Inflammatory macrophage treated with lipopolysaccharide for 1 hour (primary cell): ENCODE measurements at places on chromosomes 4 and X.

GRCh38 chr4:112532267-112532666 lies 16.3 kb upstream of the NEUROG2 start:
- DNase-seq = no peak

GRCh38 chr4:71304289-71304850 lies 34.5 kb upstream of the SLC4A4 start:
- no peak for DNase-seq

DNA sequence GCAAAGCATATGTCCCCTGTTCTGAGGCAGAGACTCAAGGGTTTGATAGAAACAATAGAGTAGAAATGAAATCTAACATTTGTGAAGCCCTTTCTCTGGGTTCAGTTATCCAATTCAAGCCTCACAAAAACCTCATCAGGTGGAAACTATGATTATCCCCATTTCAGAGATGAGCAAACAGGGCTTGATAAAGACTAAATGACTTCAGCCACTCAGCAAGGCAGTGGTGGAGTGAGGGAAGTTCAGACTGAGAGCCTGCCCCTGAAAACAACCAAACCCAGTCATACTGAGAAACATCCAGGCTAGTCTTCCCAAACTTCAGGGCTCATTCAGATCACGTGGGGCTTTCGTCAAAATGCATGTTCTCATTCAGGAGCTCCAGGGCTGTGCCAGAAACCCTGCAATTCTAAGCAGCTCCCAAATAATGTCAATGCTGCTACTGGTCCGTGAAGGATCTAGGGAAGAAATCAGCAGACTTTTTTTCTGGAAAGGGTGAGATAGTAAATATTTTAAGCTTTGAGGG lies 109.6 kb upstream of the KIT start:
- no peak for DNase-seq

GRCh38 chr4:52573551-52573950 lies 85.5 kb downstream of the USP46 start:
- no peak for DNase-seq

GRCh38 chrX:6667048-6667768 lies 132.3 kb upstream of the VCX3A start:
- no peak for DNase-seq

DNA sequence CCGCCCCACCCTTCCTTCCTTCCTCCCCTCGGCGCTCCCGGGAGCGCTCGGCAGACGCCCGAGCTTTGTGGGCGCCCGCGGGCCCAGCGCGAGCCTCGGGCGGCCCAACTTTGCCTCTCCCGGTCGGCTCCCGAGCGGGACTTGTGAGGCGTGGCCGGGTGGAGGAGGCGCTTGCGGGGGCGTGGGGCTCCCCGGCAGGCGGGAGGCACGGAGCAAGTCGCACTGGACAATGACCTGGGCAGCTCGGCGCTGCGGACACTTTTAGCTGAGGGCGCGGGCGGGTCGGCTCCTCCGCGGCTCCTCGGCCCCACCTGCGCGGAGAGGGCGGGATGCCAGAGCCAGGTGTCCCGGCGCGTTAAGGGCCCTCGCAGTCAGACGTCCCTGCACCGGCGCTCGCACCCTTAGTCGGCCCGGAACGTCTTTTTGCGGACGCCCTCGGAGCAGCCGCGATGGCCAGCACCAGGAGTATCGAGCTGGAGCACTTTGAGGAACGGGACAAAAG lies 385 bp downstream of the DCLK2 start:
- DNase-seq = no peak

GRCh38 chr4:184420881-184421416 lies 53.4 kb downstream of the IRF2 start:
- no peak for DNase-seq

DNA sequence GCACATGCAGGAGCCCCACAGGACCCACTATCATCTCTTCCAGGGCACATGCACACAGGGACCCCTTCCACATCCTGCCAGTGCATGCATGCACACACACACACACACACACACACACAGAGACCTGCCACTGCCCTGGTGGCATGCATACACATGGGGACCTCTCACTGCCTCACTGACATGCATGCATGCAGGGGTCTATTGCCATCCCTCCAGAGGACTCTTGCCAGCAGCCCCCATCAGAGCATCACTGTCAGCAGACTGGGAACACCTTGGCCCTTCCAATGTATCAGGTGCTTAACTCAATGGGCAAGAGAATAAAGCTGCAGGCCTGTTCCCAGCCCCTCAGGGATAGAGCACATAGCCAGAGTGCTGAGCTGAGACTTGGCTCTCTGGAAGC lies 433.6 kb upstream of the PPP1R2C start:
- DNase-seq = no peak

DNA sequence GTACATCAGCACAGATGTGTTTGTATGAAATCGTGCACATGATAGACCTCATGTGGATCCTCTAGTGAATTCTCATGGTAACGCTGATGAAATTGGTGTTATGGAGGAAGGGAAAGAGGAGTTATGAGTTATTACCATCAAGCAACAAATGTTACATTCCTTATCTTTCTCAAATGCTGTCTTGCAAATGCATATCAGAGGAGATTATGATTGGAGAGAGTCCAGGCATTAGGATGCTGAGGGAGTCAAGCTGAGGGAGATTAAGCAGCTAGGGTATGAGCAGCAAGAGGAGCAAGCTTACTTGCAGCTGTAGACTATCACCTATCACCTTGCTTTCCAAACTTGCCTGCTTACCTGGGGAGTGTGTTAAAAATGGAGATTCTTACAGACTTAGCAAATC lies 36.8 kb upstream of the SFRP2 start:
- DNase-seq = no peak

GRCh38 chrX:115373308-115373707 lies 83.8 kb downstream of the LUZP4 start:
- DNase-seq = no peak

DNA sequence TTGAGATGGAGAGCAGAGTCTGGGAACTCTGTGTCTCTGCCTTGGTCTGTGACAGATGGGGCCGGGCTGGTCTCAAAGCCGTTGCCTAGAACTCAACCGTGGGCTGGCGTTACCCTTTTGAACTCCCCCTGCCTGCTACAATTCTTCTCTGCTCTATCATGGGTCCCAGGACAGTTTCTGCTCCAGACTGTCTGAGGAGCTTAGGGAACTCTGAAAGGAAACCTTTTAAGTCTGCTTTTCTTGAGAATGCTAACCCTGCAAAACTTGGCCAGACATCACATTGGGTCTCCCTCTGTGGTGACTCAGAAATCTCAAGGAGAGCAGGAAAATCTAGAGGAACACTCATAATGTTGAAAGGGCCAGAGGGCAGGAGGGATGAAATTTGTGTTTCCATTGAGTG lies 240.6 kb downstream of the CBR4 start:
- no peak for DNase-seq

- DNase-seq = no peak
Observed at GRCh38 chrX:31551913-31552312, 480.1 kb upstream of the FTHL17 start.

DNA sequence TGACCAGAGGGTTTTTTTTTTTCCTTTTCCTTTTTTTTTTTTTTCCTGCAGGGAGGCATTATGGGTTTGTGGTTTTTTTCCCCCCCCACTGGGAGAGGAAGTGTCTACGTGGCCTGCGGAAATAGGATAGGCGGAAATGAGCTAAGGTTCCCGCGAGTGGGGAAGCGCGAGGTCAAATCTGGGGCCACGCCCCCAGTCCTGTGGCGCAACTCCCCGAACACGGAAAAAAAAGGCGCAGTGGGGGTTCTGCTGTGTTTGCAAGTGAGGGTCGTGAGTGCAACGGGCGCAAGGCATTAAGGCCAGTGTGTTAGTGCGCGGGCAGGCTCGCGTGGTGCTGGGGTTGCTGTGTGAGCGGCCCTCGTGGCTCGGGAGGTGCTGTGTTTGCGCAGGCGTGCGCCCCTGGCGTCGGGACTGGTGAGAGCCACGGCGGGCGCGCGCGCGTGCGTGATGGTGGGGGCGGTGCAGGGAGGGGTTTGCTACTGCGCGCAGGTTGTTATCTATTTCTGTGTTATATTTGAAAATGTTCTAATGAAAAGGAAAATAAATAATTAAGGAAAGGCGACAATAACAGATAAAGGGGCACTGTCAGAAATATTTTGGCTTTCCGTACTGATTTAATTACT lies 685 bp upstream of the MORF4L2 start:
- DNase-seq = peak; percentile 84

- no peak for DNase-seq
Observed at GRCh38 chr4:99801005-99801699, 15.5 kb upstream of the DAPP1 start.

DNA sequence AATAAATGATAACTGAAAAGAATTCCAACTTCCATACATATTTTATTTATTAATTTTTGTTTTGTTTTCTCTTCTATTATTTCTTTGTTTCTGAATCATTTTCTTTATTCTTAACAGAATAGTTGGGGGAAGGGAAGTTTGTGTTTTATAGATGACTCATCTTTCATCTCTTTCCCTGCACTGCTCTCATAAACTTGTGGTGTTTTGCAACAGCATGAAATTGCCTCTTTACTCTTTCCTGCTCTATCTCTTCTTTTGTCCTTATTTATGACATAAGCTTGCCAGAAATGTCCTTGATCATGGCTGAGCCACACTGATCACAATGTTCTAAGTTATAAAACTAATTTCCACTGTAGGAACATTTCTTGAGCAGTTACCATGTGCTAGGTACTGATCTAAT lies 22.3 kb downstream of the QRFPR start:
- DNase-seq = no peak

GRCh38 chr4:24380957-24381665 lies 203.2 kb downstream of the DHX15 start:
- DNase-seq = no peak

DNA sequence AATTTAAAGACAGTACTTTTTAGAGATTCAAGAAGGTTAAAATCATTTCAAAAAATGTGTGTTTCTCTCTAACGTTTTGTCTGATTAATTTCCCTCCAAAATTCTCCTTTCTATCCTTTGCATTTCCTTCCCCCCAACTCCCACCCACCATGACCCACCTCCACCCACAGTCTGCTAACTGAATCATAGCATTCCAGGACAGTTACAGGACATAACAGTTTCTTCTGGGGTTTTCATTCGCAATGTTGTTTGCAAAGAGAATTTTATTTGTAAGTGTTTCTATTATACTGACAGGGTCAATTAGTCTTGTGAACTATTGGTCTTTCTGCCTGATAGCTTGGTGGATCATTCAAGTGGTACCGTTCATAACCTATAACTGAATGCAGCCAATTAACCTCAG lies 53.7 kb downstream of the ANAPC10 start:
- DNase-seq = no peak

DNA sequence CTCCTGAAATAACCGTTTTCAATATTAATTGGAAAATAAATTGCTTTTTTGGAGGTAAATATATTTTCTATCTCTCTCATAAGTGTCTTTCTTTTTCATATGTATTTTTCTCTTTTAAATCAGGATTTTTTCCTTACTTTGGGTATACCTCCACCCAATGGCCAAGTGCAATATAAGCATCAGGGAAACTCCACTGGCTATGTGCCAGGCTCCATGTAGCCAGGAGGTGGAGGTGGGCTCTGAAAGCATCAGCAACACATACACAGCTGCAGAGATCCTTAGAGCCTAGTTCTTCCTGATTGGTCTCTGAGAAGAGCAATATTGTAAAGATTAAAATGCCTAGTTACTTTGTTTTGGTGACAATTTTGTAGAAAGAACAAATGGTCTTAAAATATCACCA lies 3.4 kb downstream of the GABRA2 start:
- no peak for DNase-seq

GRCh38 chrX:52420824-52421443 lies 52.1 kb downstream of the XAGE2 start:
- peak; percentile 4 for DNase-seq

- DNase-seq = no peak
Observed at GRCh38 chr4:126705266-126705665, 927.5 kb upstream of the INTU start.
